CD4-positive, alpha-beta memory T cell (primary cell): ENCODE measurements at places on chromosomes 2 and 18.

- DNase-seq, result no peak
Observed at GRCh38 chr2:13662055-13662454, 945.3 kb downstream of the TRIB2 start.

GRCh38 chr2:60047944-60048525 is 505.4 kb downstream of the BCL11A start:
- no peak for DNase-seq

- no peak for DNase-seq
Observed at GRCh38 chr2:63465633-63466032, 122.6 kb downstream of the WDPCP start.

DNA sequence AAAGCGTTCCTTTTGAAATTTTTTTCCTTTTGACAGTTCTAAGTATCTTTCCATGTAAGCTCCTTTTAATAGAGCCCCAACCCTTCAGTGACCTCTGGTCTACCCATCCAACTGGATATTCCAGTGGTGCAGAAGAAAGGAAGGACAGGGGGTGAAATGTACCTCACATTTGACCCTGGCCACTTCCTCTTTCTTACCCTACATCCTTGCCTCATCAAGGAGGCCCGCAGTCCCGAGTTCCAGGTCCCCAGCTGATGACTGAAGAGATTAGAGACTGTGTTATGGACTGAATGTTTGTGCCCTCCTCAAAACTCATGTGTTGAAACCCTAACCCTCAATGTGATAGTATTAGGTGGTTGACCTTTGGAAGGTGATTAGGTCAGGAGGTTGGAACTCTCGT is 158.1 kb downstream of the RBM43 start:
- no peak for DNase-seq

DNA sequence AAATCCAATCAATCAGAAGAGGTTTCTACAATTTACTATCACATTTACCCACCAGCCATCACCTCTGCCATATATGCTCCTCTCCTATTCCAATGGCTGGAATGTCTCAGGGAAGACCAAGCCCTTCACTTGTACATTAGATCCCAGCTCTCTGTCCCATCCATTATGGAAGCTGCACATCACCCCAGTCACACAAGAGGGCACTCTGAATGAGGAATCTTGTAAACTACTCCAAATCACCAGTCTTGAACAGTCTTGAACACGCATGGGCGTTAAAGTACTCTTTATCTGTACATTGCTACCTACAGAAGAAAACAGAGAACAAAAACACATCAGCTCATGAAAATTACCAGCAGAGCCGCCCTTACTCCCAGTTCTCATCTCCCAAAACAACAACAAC is 38.7 kb downstream of the ZC3H8 start:
- no peak for DNase-seq

DNA sequence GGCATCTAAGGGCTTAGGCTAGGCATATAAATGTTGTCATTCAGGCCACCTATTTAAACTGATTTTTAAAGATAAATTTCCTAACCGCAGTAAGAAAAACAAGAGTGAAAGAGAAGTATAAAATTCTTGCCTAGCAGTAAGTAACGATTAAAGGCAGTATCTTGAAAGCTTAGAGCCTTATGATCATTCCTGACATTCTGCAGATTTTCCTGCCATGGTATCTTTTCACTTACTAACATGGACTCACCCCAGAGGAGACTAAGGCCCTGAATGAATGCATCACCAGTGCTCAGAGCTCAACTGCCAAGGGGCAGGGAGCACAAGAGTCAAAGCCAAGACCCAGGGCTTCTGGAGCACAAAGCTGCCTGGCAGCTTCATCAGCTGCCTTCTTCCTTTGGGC is 133.1 kb downstream of the GCA start:
- no peak for DNase-seq

DNA sequence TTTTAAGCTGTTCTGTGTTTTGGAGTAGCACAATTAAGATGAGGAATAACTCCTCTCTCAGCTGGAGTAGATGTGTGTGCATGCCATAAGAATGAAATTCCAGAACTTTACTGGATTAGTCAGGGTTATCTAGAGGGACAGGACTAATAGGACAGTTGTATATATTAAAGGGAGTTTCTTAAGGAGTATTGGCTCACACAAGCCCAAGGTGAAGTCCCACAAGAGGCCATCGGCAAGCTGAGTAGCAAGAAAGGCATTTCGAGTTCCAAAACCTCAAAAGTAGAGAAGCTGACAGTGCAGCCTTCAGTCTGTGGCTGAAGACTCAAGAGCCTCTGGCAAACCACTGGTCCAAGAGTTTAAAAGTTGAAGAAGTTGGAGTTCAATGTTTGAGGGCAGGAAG is 113.7 kb downstream of the RIT2 start:
- DNase-seq, result no peak

- no peak for DNase-seq
Observed at GRCh38 chr2:194672994-194673393, 984.0 kb upstream of the SLC39A10 start.

- DNase-seq, result no peak
Observed at GRCh38 chr2:27021253-27022049, 11.3 kb upstream of the TMEM214 start.
